ENCODE measurements at places on chromosomes 13 and 19. TPM values are rescaled to one million over a fixed set of nuclear protein-coding genes. Genes with fewer than 3 reads are reported as not detected.

Gene LRRC25
- total RNA-seq: 0.88 TPM

Gene LILRA6
- total RNA-seq: 1.1 TPM

Gene RNASEH2B
- 59.8 TPM for total RNA-seq

Gene BRSK1
- 245 TPM for total RNA-seq

Gene BEST2
- total RNA-seq: not detected

Gene KLHL1
- total RNA-seq: 1.5 TPM

Gene CYP4F2
- total RNA-seq: not detected

Gene CASP14
- total RNA-seq: not detected

Gene TRMT1
- 41.2 TPM for total RNA-seq

Gene CTXN1
- 69.8 TPM for total RNA-seq

Gene KLK10
- total RNA-seq: 0.47 TPM

Gene CGB3
- not detected for total RNA-seq

Gene LATS2
- 4.7 TPM for total RNA-seq

Gene KIR2DL3
- total RNA-seq: not detected

Gene SLC10A2
- total RNA-seq: not detected

Gene FLT3LG
- 4.1 TPM for total RNA-seq

Gene ZNF880
- total RNA-seq: 36.2 TPM

Gene ZNF560
- total RNA-seq: not detected

Gene NLRP5
- total RNA-seq: not detected

Gene TLE6
- total RNA-seq: 1.1 TPM

Gene CFAP97D2
- total RNA-seq: not detected

Gene CEACAM3
- total RNA-seq: not detected

Gene MBD3L2B
- not detected for total RNA-seq

Gene FFAR3
- total RNA-seq: 0.39 TPM

Gene MAG
- 269 TPM for total RNA-seq

Gene URAD
- not detected for total RNA-seq

Gene SIGLEC8
- 4.7 TPM for total RNA-seq

Gene MIA
- not detected for total RNA-seq

Gene DDA1
- total RNA-seq: 41.4 TPM

Gene SIGLEC6
- total RNA-seq: not detected

Gene HCST
- total RNA-seq: 6.4 TPM

Gene TUBA3C
- total RNA-seq: not detected

Gene TNFRSF19
- 3.9 TPM for total RNA-seq

Gene ATXN8OS
- not detected for total RNA-seq

Gene PTGER1
- total RNA-seq: 1.0 TPM

Gene FAM98C
- total RNA-seq: 36.5 TPM

Gene SH2D3A
- total RNA-seq: not detected

Gene PSG4
- total RNA-seq: not detected

Gene KCNN4
- 5.0 TPM for total RNA-seq

Gene RFPL4AL1
- total RNA-seq: not detected

Gene EFNA2
- total RNA-seq: 1.7 TPM

Gene ADGRE1
- total RNA-seq: 0.18 TPM

Gene ZNF154
- total RNA-seq: 17.3 TPM

Gene FGF14
- 31.8 TPM for total RNA-seq

Gene LRRC63
- total RNA-seq: 2.2 TPM

Gene MUC16
- total RNA-seq: 0.06 TPM

Gene KLF5
- total RNA-seq: 3.1 TPM

Gene TMEM150B
- 1.3 TPM for total RNA-seq

Gene TEX101
- total RNA-seq: not detected

Gene SERPINE3
- total RNA-seq: not detected

Gene FFAR2
- total RNA-seq: not detected

Gene SIGLECL1
- total RNA-seq: not detected

Gene SIRT2
- 159 TPM for total RNA-seq

Gene CBY2
- not detected for total RNA-seq

All from dorsolateral prefrontal cortex (tissue), 122 donors.